ENCODE measurements at places on chromosomes 5 and 9.

DNA sequence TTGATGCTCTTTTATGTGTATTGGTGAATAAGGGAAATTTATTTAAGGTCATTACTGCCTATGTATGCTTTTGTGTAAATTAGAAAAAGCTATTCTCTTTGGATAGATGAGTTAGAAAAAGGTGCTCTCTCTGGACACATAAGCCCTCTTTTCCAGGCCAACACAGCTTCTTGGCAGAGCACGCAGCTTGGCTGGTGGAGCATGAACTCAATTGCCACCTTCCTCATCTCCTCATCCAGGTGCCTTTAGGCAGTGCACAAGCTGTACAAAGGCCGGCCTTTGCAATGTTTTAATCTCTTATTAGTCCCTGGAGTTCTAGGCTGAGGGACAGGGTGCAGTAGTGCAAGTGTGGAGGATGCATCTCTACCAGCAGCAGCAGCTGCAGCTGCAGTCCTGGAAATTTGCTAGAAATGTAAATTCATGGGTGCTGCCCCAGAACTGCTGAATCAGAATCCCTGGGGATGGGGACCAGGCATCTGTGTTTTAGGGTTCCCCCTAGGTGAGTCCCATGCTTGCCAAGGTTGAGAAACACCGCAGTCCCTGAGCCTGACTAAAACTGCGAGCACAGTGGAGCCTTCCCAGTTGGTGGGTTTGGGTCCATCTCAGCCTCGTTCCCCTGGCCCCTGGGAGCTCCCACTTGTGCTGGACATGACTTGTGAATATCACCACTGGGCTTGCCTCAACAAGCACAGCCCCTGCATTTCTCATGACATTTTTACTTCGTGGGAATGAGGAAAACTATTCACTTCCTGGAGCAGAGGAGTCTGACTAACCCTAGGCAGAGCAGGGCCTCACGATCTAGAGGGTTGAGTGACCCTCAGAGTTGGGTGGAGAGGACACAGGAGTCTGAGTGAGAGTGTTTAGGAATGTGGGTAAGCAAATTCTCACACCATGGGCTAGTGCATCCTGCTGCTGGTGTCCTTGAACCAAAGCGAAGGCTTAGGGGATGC is 272.3 kb downstream of the ZSWIM6 start:
- DNase-seq = no peak

DNA sequence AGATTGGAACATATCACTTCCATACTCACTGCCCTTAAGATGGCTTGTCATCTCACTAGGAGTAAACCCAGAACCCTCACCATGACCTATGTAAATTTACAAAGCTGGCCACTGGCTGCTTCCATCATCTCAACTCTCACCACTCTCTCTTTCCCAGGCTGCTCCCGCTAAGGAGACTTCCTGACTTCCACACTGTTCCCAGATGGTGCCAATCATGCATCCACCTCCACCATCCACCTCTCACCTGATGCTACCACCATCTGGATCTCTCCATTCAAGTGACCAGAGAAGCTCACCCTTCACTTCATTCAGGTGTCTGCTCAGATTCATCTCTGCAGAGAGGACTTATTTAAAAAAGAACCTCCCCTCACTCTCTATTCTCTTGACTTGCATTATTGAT is 91.3 kb downstream of the HTR4 start:
- no peak for DNase-seq

- DNase-seq = no peak
These were observed 11.3 kb upstream of the TMEM141 start for GRCh38 chr9:136779808-136780207.

DNA sequence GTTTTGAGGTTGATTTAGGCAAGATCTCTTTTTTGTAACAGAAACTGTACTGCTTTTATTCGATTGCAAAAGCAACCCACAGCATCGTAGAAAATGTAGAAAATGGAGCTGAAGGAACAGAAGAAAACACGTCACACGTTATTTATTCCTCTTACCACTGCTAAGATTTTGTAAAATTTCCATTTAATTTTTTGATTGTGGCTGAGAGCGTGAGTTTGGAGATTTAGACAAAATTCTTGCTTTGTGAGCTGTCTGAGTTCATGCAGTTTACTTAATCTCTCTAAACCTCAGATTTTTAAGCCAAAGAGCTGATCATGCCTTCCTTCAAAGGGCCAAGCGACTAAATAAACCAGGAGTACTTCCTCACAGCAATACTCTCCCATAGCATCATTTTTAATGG is 24.8 kb downstream of the DPYSL3 start:
- no peak for DNase-seq

- no peak for DNase-seq
These were observed 2.1 kb downstream of the CCNO start for GRCh38 chr5:55231029-55231918.

GRCh38 chr9:112887381-112887780 is 3.3 kb downstream of the SLC46A2 start:
- no peak for DNase-seq

DNA sequence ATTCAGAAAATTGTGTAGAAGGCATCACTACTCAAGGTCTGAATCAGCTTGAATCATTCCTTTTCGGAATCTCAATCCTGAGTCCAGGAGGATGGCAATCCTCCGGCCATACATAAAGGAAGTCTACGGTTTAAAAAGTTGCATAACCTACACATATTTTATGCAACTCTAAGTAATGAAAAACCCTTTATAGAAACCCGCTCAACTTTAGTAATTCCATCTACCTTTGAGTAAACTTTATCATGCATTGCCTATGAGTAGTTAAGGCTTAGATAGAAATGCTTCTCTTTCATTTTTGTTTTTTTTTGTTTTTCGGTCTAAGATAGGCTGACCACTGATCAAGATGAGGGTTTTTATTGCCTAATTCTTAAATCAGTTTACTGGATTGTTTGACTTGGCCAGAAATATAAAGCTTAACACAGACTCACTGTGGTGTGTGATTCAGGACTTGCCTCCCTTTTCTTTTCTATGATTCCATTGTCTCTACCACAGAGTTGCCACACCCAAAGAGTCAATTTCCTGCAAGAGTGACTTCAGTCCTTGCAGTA is 85.0 kb downstream of the LURAP1L start:
- DNase-seq = peak; percentile 65
